ENCODE measurements at places on chromosomes 2 and 18.
A peak's percentile ranks its signal among the peaks of the same experiment; 100 is the strongest.

DNA sequence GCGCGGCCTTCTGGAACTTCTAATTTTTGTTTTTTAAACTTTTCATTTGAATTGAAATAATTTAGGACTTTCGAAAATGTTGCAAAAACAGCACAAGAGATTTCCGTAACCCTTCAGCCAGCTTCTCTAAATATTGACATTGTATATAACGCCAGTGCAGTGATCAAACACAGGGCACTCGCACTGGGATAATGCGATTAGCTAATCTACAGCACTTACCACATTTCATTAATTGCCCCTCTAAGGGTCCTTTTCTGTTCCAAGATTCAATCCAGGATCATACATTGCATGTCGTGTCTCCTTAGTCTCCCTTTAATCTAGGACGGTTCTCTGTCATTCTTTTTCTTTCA, 343 bp upstream of the CD302 start:
- DNase-seq, result no peak

DNA sequence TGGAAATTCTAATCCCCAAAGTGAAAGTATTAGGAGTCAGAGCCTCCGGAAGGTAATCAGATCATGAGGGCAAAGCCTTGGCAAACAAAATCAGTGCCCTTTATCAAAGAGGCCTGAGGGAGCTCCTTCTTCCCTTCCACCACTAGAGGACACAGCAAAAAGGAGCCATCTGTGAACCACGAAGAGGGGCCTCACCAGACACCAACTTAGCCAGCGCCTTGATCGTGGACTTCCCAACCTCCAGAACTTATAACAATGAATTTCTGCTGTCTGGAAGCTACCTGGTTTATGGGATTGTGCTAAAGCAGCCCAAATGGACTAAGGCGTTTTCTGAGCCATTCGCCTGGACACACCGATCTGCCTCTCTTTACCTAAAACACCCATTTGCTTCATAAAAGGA, 133.1 kb downstream of the EIPR1 start:
- DNase-seq, result no peak

DNA sequence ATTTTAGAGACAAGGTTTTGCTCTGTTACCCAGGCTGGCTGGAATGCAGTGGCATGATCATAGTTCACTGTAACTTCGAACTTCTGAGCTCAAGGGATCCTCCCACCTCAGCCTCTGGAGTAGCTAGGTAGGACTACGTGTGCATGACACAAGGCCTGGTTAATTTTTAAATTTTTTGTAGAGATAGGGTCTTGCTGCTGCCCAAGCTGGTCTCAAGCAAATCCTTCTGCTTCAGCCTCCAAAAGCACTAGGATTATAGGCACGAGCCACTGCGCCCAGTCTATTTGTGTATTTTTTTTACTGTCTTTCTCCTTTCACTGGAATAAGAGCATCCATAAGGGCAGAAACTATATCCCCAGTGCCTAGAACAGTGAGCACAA, 89.3 kb downstream of the PLEKHM3 start:
- no peak for DNase-seq

GRCh38 chr2:241177526-241178334, 10.7 kb upstream of the ANO7 start:
- DNase-seq, result no peak

GRCh38 chr2:55923091-55923981, at the start of gene EFEMP1:
TSS of gene EFEMP1 (minus strand) at chr2:55923782. CDS start at chr2:55922440, 1,342 bp downstream.
- DNase-seq, result peak; percentile 27

- DNase-seq, result no peak
Measured at GRCh38 chr2:127388423-127389164, 819 bp upstream of the MAP3K2 start.

GRCh38 chr2:187502467-187502866, 51.8 kb downstream of the TFPI start:
- DNase-seq, result no peak

GRCh38 chr2:230924092-230924469, 961 bp downstream of the GPR55 start:
- no peak for DNase-seq

- DNase-seq, result peak; percentile 28
Measured at GRCh38 chr2:122031544-122032263, 276.3 kb downstream of the TSN start.

- DNase-seq, result no peak
Measured at GRCh38 chr2:216683846-216684245, 11.5 kb downstream of the IGFBP5 start.

DNA sequence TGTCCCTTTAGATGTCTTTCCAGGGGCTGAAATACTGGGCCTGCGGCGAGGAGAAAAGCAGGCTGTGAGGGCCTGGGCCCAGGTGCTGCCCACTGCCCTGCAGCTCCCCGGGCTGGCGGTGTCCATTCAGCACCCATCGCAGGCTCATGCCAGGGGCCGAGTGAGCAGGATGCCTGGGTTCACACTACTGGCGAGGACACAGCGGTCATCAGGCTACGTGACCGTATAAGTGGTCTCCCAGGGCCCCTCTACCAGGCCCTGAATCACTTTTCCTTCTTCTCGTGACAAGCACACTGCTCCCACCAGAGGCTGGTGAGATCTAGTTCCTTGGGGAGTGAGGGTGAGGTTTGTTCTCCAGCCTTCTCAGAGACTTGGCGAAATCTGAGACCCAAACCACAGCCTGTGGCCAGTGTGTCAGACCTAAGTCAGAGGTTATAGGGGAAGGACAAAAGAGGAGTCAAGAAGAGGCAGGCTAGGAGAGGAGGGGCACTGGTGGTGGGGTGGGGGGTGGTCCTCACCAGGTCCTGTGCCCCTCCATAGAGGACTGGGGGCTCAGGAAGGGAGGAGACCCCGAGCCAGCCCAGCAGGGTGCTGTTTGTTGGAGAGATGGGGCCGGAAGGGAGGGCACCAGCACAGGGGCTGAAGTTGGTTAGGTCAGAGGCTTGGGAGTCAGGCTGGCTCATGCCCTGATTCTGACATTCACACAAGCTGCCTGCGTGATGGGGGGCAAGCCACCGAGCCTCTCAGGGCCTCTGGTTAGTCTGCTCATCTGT, 6.6 kb upstream of the SEMA4C start:
- DNase-seq, result no peak

- DNase-seq, result no peak
Measured at GRCh38 chr2:62178741-62179271, 17.1 kb upstream of the B3GNT2 start.

DNA sequence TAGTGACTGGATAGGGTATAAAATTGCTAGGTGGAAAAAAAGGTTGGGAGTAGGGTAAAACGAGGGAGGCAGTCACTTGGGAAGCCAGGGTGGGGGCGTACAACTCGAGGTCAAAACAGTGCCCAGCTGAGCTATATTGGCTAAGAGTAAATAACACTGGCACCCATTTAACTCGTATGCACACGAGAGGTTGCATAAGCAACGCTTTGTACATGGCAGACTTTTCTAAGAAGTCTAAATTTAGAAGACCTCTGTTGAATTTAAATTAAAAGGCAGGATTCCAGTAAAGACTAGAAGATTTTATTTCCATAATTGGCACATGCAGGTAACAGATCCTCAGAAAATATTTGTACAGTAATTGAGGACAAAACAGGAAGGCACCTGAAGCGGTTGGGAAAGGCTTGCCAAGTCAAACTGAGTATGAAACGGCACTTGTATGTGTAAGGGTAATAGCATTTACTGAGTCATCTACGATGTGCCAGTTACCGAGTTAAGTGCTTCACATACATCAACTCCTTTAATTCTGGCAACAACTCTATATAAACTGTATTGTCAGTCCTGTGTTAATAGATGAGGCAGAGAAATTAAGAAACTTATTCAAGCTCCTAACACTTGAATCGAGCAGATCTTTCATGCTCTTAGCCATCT, 1.4 kb upstream of the MALT1 start:
- no peak for DNase-seq

GRCh38 chr18:50138181-50139064, 56.5 kb downstream of the MYO5B start:
- DNase-seq, result no peak
